ENCODE measurements at places on chromosomes 12 and 14.

DNA sequence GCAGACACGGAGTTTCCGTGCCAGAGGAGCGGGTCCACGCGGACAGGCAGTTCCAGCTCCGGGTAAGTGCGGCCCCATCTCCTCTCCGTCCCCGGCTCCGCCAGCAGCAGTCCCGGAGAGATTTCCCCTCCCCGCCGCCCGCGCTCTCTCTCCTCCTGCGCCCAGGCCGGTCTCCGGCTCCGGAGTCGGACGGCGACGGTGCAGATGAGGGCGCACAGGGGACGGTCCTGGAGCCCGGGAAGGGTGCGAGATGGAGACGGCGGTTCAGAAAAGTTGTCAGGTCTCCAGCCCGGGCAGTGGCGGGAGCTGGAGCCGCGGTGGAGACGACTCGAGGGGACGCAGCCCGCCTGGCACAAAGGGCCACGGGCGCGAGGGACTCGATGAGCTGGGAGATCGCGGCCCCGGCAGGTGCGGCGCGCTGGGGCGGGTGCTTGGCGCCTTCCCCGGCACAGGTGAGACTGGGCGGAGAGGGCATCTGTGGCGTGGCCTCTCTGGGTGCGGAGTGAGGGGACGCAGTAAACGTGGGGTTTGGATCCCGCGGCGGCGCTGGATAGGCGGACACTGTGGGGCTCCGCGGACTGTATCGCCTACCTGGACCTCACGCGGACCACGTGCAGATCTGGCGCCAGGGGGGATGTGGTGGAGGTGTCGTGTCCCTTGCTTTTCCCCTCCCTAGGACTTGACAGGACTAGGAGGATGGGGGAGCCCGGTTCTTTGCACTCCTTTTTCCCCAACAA, 1540.3 kb upstream of the TMEM132C start:
- no peak for DNase-seq

DNA sequence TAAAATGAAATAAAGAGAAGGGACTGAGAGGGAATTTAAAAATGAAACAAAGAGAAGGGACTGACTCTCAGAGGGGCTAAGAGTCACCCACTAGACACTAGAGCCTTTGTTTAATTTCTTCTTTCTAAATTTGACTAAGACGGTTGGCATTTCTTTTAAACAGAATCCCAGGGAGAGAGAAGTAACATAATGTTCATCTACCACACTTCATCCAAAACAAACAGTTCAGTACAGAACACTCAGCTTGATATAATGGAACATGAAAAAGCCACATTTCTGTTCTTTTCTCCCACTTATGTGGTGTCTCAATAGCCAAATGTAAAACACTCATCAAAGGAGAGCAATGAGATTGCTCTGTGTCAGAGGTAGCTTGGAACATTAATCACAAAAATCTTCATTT, 10.1 kb upstream of the NT5DC3 start:
- DNase-seq: no peak

DNA sequence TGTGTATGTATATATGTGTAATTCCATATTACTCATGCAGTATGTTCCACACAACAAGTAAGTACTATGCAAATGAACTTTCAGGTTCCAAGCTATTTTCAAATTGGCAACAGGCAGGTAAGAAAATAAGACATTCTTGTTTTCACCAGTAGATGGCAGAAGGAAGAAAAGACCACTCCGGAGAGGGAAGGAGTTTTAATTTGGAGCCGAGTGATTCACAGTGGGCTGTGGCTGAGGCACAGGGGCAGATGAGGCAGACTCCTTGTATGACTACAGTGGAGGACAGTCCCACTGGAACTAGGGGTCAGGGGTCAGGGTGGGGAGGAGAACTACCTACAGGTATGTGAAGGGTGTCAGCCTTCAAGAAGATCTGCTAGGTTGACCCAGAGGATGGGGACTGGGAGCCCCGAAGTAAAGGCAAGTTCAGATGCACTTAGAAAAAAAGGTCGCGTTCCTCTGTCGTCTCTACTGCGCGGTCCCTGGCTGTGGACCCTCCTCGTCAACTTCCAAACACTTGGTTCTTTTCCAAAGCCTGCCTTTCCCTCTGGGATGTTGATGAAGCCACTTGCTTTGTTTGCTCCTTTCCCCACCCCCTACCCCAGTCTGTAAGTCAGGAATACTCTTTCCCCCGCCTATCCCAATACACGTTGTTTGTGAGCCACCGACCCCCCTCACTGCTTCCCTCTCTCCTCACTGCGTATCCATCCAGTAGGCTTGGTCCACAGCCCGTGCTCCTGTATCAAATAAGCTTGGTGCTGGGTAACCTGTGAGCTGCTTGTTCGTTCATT, 24.1 kb downstream of the DDX47 start:
- peak; percentile 43 for DNase-seq

DNA sequence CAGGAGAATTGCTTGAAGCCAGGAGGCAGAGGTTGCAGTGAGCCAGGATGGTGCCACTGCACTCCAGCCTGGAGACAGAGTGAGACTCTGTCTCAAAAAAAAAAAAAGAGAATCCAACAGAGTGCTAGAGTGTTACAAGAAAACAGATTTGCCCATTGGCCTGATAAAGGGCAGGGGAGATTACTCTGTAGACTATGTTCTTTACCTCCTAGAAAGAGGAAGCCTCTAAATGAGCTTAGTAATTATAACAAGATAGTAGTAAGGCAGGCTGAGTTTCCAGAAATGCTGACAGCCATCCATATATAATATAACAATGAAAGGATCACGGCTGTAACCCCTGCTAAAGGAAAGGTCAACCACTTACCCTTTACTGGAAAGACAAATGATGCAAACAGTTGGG, 24.4 kb downstream of the AK7 start:
- DNase-seq: no peak

- no peak for DNase-seq
Observed at GRCh38 chr12:90984114-90984513, 20.7 kb downstream of the EPYC start.

DNA sequence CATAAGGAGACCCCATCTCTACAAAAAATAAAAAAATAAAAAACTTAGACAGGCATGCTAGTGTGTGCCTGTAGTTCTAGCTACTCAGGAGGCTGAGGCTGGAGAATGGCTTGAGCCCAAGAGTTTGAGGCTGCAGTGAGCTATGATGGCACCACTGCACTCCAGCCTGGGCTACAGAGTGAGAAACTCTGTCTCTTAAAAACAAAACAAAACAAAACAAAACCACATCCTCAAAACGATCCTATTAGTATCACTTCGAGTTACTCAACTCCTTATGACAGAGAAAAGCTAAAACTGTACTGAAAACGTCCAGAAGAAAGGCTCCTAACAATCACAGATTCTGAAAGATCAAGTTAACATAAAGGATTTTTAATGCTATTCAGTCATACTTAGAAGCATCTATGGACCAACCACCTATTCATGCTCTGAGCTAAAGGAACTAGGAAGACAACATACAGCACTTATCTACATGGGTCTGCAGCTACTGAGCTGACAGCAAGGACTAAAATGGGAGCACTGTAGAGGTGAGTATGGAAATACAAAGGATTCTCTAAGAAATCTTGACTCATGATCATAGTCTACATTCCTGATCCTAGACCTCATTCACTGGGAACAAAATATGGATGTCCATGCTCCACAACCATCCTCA, 75.3 kb upstream of the DUSP6 start:
- no peak for DNase-seq
